ENCODE measurements at places on chromosomes 5 and 9.
A peak's percentile ranks its signal among the peaks of the same experiment; 100 is the strongest.

DNA sequence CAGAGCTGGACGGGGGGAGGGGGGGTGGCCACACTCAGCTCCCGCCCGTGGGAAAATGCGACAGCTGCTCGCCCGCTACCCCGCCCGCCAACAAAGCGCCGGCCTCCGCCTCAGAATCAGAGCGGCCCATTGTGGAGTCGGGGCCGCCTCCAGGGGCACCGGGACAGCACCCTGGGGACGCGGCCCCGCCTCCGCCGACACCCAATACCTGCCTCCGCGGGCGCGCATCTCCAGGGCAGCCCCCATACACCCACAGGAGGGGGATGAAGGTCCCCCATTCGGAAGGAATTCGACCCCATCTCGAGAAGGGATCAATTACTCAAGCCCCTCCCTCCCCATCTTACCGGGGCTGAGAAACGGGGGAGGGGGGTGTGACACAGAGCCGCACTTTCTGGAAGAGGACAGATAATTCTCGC lies 1.3 kb downstream of the NOTCH1 start:
- DNase-seq = peak; percentile 80

DNA sequence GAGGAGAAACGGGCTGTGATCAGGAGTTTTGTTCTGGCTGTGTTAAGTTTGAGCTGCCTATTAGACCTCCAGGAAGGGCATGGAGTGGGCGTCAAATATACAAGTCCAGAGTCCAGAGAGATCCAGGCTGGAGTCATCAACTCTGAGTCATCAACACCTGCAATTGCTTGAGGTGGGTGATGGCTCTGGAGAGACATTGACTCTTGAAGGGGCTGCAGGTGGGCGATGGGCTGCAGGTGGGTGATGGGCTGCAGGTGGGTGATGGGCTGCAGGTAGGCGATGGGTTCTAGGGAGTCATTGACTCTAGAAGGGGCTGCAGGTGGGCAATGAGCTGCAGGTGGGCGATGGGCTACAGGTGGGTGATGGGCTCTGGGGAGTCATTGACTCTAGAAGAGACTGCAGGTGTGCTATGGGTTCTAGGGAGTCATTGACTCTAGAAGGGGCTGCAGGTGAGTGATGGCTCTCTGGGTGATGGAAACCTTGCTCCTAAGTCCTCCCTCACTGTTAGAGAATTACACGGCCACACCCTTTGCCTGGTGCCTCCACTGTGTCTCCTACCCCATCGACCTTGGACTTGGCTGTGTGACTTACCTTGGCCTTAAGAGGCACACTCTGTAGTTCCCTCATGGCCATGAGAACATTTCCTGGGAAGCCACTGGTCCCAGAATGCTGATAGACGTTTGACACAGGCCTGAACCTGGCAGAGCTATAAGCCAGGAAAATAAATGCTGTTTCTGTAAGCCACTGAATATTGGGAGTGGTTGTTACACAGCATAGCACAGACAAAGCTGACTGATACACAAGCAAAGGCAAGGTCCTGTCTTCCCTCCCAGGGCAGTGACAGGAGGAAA lies 10.4 kb upstream of the FIBCD1 start:
- DNase-seq = no peak

GRCh38 chr9:32631991-32632390 lies 3.5 kb downstream of the TAF1L start:
- DNase-seq = no peak

- DNase-seq = no peak
Observed at GRCh38 chr5:108726446-108727235, 21.1 kb upstream of the FER start.

DNA sequence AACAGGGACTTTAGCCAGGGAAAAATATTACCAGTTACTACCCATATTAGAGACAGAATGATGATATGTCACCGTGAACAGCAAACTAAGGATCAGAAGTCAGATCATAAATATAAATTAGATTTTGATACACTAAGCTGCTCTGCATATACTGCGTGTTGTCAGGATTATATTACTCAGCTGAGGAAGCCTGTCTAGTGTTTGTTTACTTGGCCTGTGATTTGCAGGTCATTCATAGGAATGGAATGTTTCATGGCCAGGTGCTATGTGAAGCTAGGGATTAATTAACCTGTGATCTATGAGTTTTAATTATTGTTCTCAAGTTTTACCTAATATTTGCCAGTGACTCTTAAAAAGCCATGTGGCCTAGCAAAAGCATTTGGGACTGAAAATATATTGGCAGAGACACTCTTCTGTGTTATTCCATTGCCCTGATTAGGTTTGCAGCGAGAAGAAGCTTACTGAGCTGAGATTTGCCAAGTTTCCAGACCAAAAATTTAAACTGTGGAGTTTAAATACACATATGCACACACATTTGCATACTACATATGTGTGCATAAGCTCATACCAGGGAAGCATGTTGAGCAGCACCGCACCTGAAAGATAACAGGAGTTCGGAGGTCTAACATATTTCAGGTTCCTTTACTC lies 496.3 kb upstream of the GRIA1 start:
- DNase-seq = peak; percentile 42

- DNase-seq = no peak
Observed at GRCh38 chr9:73497796-73498195, 346.1 kb downstream of the ANXA1 start.

DNA sequence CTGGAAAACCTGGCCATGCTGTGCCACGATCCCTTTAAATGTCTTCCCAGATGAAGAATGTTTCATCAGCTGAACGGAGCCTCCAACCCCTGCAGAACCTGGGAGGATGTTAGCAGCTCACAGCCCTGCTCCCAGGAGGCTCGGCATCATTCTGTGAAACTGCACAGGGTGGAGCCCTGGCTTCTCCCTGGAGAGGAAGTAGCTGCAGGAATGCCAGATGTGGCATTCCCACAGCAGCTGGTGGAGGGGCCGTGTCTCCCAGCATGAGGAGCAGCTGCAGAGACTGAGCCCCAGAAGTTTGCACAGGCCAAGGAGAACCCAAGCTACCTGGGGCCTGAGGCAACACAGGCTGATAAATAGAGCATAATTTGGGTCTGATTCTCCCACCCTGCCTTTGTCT lies 165.8 kb upstream of the MAP3K1 start:
- DNase-seq = peak; percentile 49

DNA sequence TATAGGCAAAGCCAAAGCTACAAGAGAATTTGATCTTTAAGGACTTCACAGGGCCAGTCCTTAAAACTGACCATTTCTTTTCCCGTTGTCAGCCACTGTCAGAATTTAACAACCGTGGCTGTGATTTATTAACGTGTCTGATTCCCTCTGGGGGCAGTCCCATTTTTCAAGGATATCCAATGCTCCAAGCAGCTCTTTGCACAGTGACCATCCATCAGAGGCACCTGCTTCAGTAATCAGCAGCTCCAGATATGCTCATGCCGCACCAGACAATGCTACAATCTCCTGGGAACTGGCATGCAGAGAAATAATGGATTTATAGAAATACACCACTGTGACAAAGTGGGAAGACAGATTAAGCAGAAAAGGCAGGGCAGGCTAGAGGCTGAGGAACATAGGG lies 163.3 kb upstream of the PPP1R2B start:
- DNase-seq = no peak

DNA sequence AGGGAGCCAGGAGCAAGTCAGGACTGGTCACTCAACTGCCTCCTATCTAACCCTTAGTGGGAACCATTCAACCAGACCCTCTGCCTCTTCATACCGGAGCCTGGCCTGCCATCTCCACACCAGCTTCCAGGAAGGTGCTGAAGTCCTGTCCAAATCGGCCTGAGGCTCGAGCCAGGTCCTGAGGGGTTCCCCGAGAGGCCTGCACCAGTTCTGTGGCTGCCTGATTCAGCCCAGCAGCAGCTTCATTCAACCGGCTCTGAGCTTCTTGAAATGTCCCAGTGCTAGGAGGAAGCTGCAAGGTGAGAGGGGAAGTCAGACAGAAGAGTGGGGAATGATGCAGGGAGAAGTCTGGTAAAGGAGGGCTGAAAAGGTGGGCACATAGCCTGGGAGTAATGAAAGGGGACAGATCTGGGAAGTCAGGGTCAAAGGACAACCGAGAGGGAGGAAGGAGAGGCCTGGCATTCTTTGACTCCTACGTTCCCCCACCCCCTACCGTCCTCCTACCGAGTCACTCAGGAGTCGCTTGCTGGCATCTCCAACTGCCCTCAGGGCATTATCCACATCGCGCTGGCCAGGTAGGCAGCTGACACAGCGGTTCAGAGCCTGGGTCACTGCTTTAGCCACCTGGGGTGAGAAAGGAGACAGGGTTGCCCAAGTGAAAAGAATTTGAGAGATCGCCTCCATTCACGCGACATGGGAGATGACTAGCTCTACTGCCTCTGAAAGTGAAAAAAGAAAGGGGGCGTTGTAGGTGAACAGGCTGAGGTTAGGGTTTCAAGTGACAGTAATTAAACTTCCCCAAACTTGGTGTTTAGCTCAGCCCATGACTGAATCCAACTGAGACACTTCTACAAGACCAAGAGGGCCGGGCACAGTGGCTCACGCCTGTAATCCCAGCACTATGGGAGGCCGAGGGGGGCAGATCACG lies 20.2 kb downstream of the TLN1 start:
- no peak for DNase-seq

DNA sequence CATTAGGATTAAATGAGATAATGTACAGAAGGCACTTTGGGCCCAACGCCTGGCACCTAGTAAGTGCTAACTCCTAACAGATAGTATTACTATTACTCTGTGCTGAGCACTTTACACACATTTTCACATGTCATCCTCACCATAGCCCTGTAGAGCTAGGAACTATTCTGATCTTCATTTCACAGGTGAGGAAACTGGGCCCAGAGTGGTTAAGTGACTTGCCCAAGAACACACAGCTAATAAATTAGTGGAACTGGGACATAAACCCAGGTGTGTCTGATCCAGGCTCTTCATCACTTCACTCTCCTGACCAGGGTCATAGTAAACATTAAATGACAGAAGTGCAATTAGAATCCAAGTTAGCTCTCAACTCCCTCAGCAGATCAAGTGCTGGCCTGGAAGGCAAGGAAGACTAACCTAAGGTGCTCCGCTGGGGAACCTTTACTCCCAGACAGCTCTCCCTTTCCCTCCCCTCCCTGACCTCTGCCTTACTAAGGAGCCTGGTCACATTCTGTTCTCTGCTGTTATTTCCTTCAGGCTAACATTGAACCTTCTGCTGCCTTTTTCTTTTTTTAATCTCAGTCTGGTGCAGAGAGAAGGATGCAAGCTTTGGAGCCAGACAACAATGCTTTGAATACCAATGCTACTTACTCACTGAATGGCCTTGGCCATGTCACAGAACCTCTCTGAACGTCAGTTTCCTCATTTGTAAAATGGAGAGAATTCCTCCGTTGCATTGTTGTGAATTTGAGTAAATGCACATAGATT lies 4.1 kb upstream of the ADRA1B start:
- no peak for DNase-seq

DNA sequence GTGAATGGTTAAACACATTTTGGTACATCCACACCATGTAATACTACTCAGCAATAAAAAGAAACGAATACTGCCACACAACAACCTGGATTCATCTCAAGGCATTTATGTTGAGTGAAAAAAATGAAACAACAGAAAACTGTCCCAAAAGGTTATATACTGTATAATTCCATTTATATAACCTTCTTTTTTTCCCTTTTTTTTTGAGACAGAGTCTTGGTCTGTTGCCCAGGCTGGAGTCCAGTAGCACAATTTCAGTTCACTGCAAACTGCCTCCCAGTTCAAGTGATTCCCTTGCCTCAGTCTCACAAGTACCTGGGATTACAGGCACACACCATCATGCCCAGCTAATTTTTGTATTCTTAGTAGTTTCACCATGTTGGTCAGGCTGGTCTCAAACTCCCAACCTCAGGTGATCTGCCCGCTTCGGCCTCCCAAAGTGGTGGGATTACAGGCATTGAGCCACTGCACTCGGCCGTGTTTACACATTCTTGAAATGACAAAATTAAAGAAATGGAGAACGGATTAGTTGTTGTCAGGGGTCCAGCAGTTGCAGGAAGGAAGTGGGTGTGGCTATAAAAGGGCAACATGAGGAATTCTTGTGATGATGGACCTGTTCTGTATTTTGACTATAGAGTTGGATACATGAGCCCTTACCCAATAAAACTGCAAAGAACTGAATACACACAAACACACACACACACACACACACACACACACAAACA lies 17.4 kb downstream of the PPP6C start:
- DNase-seq = peak; percentile 54

DNA sequence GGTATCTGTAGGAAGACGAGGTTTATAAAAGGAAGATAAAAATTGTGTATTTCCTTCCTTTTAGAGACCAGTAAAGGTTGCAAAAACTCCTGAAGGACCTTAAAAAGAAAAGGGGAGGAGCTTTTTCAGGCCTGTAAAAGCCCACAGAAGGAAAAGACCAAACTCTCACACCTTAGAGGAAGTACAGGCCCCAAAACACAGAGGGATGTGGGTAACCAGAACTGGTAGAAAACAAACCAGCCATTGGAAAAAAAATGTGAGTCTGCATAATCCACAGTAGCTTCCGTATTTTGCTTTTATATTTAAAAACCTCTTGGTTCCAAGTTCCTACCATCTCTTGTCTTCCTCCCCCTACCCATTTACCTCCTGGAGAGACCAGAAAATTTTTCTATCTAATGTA lies 8.5 kb downstream of the GIN1 start:
- DNase-seq = peak; percentile 25
